ENCODE measurements at places on chromosomes 4 and X.

GRCh38 chr4:25233194-25233593 lies 639 bp upstream of the PI4K2B start:
- no peak for DNase-seq

DNA sequence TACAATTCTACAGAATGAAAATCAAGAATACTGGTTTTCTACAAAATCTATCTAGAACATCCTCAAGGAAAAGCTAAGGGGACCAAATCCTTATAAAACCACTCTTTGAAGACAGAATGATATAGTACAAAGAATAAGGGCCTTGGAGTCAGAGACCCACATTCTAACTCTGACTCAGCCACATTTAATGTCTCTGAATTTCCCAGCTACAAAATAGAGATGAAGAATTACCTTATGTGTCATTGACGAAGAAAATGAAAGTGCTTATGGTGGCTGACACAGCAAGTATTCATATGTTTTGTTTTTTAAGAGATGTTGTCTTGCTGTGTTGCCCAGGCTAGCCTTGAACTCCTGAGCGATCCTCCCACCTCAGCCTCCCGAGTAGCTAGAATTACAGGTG lies 35.9 kb upstream of the CXorf38 start:
- no peak for DNase-seq

GRCh38 chr4:149065753-149066152 lies 623.5 kb upstream of the NR3C2 start:
- no peak for DNase-seq

DNA sequence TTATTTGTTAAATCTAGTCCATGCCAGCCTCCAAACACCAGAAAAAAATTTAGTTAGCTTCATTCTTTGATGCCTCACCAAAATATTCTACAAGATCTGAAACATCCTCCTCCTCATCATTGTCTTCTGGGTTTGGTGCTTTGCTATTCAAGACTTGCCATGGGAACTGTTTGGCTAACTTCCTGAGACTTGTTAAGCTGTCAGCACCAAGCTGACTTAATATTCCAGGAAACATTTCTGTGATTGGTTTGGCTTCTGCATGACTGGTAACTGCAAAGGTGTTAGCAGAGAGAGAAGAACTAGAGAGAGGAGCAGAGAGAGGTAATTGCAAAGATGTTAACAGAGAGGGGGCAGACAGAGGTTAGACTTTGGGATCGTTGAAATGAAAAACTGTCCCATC lies 101.3 kb downstream of the PALLD start:
- DNase-seq, result no peak

DNA sequence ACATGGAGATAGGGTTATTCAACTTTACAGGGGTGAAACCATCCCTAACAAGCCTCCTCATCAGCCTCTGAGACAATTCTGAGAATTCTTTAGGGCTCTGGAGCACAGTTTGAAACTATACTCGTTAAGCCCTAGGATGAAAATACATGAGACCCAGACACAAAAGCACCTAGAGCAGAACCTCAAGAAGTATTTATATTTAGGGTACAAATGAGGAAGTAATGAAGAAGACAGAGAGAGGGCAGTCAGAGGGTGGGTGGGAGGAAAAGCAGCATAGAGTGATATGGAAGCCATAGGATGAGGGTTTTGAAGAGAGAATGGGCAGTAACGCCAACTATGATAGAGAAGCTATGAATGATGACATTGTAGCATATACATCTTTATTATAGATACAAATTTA lies 250.3 kb downstream of the DCLK2 start:
- DNase-seq, result no peak

DNA sequence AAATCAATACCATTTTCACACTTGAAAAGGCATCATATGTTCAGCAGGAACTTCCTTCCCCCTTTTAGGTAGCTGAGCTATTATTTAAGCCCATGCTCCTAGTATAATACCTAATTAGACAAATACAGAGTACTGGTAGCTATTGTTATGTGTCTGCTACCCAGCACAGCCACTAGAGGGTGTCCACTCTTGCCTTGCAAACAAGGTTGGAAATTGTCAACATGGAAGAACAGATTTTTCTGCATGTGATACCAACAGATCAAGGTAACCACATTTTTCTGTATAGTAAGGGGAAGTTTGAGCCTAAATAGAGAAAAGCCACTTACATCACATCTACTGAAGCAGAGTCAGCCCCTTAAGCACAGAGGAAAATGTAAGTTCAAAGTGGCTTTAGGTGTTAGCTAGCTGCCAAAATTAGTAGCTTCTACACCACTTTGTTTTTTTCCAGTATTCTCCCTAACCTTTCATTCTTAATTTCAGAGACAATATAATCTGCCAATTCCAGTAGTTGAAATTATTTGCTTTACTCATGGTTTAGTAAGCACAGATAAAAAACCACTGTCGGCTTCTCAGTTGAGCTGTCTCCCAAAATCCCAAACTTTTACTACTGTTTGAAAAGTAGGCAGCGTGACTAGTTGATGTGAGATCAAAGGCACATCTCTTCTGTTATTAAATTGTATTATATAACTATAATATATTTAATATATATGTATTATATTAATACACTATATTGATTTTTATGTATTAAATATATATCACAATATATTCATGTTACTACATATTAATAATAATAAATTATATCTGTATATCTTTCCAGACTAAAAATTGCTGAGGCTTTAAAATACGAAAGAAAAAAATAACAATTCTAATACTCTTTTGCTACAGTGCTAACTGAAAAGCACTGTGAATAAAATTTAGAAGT lies 38.2 kb downstream of the EDNRA start:
- peak; percentile 11 for DNase-seq

DNA sequence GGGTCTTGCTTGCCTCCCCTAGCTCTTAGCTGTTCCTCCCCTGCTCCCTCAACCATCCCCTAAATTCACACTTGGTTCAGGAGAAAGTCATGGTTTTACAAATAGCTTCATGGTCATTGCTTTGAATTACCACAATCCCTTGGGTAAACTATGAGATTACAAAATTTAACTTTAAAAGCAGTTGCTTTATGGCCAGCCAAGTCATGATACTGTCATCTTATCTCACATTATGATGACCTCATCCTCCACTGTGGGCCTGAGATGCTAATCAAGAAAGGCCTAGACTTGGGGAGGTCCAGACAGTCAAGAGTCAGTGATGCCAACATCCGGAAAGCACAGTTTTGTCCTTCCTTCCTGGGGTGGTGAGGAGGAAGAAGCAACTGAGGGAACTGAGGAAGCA lies 10.5 kb upstream of the FGF16 start:
- DNase-seq, result no peak

DNA sequence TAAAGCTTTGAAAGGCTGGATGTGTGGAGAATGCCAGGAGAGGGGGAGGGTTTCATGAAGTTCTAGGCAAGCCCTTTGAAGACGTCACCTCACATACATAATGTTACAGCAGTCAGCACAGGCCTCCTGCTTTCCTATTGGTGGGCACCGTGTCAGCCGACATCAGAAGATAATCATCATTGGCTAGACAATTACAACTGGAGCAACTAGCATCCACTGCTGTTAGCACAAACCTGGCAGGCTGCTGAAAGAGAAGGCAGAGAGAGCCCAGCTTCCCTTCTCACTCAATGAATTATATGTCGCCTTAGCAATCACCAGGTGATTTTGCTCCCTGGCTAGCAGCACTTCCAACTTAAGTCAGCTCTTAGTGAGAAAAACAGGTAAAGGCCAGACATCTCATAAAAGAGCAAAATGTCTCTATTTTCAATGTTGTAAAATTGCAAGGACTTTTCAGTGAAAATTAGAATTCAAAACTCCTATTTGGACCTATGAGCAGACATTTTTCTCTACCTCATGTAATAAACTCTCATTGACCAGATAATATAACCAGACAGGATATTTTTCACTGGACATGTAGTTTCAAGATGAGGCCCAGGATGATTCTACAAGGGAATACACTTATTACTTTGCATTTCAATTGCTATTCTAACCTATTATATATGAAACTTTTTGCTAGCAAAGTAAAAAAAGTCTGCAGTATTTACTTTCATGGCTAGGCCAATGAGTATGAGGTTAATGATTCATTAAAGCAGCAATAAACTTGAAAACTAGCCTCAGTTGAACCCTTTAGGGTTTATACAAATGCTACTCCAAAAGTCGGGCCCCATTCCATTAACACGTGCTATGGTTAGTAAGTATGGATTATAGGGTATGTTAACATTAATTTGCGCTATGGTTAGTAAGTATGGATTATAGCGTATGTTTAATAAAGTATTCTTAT lies 4.3 kb downstream of the ELOVL6 start:
- peak; percentile 54 for DNase-seq

DNA sequence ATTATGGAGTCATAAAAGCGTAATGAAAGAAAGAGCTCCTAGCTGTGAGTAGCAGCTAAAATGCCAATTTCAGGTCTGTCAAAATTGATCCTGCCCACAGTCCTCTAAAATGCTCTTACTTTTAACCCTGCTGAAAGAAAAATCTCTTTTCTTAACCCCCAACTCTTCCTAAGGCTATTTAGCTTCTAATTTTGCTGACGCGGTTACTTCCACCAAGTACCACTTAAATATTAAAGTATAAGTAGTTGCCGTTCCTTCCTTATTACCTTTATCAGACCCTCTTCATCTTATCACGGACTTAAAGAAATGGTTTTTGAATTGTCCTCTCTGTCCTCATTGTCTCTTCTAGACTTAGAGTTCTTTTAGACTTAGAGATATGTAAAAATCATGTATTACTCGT lies 272.2 kb downstream of the FRMPD4 start:
- DNase-seq, result no peak

- no peak for DNase-seq
Observed at GRCh38 chr4:152363086-152363485, 172.8 kb downstream of the FBXW7 start.

DNA sequence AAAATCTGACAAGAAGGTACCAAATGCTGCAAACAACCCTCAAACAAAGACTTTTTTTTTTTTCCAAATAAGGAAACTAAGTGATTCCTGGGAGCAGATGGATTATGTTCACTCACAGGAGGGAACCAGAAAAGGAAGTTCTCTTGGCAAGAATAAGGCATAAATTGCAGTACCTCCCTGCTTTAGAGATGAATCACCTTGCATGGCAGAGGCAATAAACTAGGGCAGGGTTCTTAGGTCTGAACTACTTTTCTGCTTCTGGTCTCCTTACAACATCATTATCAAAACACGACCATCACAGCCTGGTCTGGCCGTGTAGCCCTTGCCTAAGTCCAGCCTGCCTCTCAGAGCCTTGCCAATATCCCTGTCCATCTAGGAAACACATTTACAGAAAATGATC lies 6.3 kb downstream of the TMEM31 start:
- DNase-seq, result no peak

DNA sequence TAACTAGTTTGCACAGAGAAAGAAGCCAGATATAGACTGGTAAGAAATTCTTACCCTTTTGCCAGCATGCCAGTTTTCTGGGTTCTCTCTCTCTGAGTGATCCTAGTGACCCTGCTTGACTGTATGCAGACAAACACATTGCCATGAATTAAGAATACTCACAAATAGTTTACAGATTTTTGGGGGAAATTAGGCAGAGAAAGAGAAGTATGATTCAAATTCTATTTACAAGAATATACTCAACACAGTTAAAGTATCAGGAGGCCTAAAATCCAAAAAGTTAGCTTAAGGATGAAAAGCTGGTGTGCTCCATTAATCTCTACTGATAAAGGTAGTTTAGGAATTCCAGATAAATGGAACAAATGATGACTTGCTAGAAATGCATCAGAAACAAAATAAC lies 18.4 kb downstream of the MOB1B start:
- no peak for DNase-seq

- DNase-seq, result no peak
Observed at GRCh38 chrX:136046295-136047015, 61.2 kb downstream of the SLC9A6 start.

GRCh38 chrX:150621652-150622051 lies 53.2 kb downstream of the MTM1 start:
- no peak for DNase-seq

DNA sequence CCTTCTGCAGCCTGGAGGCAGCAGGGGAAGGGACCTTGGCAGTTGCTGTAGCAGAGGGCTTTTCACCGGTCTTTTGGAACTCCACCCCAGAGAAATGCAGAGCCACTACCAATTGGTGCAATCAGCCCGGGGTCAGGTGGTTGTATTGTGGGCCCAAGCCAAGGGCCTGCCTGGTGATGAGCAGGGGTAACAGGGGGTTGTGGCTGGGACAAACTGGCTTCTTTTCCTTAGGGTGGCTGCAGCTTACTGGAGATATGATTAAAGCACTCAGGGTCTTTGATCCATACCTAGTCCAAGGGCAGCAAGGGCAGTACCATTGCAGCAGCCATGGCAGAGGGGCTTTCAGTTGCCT lies 28.1 kb downstream of the ENPEP start:
- DNase-seq, result no peak

DNA sequence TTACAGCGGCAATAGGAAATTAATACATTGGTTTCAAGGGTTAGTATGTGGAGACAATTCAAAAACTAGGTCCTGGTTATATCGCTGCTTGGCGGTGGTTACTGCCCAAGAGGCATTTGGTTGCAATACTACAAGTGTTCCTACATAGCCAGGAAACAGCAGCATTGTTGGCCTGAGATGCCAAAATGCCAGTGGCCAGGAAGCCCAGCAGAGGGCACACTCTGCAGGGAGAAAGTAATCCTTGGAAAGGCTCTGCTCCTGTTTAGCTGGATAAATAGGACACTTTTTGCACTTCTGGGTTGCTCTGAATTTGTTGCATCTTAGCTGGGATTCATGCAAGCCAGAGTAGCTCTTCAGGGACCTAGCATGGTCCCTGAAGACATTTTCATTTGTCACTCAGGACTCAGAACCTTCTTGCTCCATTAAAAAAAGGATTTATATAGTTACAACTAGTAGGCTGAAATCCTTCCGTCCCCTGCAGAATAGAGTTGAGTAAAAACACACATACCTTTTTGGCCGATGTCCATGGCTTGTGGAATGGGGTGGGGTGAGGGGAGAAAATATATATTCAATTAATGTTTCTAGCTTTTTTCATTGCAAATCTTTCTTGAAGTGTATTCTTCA lies 8.1 kb upstream of the GPR119 start:
- no peak for DNase-seq

DNA sequence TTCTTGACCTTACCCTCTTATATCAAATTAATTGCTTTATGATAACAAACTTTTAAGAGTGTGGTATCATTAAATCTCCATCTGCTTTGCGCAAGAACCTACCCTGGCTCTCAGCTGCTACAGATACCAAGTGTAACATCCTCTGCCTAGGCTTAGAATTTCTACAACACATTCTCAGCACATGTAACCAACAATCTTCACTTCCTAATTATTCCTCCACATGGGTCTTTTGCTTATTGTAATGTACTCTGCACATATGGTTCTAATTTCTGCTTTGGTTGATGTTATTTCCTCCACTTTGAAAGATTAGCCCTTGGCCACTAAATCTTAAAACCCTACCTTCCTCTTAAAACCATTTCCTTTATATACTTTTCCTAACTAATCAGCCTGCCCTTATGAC lies 242.4 kb downstream of the ARHGAP24 start:
- DNase-seq, result no peak

DNA sequence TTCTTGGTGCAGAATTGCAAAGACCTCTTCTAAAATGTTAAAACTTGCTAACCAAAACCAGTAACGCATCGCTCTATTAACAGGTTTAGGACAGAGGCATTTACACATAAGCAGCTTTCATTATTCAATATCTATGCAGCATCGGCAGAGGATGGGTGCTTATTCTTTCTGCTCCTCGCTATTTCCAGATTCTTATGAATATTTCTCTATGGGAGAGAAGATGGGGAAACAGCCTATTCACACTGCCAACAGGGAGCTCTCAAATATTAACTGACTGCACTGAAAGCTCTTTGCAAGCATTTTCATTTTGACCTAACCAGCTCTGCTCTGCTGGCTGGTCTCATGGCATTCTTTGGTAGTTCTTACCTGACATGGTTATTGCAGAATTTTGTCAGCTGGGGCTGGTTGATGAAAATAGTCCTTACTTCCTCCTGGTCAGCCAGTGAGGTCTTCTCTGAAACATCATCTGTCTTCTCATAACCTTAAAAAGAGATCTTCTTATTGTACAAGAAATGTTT lies 30.2 kb downstream of the ATP8A1 start:
- no peak for DNase-seq
